ENCODE measurements at places on chromosomes 11 and 22.

DNA sequence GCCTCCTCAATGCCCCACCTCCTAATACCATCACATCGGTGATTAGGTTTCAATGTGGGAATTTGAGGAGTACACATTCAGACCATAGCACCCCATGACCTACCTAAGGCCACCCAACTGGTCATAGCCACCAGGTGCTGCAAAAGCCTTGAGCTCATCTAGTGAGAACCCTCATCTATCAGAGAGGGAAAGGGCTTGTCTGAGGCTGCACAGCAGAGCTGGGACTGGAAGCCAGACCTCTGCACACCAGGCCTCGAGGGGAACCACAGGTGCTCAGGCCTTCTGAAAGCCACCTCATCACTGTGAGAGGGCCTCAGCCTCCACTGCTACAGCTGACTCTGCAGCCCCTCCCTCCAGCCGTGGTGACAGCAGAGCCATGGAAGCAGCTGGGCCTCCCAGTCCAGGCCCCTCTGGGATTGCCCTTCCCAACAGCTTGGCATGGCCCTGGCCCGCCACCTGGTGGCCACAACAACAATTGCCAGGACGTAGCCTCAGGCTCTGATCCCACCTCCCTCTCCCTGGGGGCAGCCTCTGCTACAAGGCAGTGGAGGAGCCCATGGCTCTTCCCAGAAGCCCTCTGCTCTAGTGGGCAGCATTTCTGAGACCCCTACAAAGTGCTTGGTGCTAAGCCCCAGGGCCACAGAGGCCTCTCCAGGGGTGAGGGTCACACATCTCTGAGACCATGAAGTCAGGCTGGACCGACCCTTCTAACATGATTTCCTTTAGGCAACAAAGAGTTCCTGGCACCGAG is 41.0 kb upstream of the PRDM11 start:
- DNase-seq, result peak; percentile 84

- DNase-seq, result no peak
Observed at GRCh38 chr22:38973289-38974169, 8.6 kb upstream of the APOBEC3B start.

GRCh38 chr11:75447415-75447814 is 14.4 kb upstream of the KLHL35 start:
- no peak for DNase-seq

DNA sequence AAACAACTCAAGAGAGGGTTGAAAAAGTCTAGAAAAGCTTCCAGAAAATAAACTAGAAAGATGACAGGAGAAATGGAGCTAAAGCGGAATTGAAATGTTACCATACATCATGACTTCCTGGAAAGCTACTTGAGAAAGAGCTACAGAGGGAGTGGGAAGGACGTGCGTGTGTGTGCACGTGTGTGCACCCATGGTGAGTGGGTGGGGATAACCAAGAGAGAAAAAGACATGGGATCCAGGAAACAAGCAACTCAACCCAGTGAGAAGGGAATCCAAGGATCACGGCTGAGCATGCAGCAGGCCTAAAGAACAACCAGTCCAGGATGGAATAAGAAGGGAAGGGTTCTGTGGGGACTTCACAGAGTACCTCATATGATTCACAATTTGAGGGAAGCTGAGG is 21.6 kb downstream of the APOL1 start:
- DNase-seq, result no peak

DNA sequence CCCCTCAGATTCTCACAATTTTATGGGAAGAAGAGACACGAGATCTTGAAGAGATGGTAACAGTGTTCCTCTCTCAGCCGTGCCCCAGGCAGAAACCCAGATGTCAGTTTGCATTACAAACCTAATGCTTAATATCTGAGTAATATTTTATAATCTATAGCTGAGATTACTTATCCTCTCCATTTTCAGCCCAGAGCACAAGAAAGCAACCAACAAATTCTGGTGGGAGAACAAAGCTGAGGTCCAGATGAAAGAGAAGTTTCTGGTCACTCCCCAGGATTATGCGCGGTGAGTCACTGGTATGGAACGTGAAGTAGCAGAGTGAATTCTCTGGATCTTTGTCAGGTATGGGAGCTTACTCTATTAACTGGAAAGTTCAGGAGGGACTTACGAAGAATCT is 884 bp downstream of the CENATAC start:
- no peak for DNase-seq

DNA sequence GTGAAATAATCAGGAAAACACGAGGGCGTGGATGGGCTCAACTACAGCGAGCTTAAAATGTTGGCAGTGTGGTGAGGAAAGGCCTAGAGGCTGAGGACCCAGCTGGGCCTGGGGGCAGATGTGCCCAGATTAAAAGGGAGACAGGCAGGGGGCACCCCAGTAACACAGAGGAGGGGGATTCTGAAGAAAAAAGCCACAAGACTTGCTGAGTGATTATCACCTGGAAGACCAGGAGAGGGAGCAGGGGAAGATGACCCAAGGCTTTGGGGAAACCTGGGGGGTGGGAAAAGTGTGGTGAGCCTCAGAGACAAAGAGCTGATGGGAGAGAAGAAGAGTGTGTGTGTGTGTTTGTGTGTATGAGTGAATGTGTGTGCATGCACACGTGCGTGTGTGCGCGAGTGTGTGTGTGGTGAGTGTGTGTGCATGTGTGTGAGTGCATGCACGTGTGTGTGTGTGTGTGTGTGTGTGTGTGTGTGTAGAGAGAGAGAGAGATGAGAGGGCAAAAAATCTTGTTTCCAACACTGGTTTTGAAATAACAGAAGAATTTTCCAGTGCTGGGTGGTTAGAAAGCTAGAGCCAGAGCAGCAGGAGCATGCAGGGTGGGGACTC is 500.5 kb downstream of the BUD13 start:
- DNase-seq, result no peak

GRCh38 chr11:73141309-73142127 is 600 bp downstream of the FCHSD2 start:
- DNase-seq, result peak; percentile 61

- peak; percentile 55 for DNase-seq
Observed at GRCh38 chr11:122440811-122441665, 214.5 kb upstream of the UBASH3B start.

DNA sequence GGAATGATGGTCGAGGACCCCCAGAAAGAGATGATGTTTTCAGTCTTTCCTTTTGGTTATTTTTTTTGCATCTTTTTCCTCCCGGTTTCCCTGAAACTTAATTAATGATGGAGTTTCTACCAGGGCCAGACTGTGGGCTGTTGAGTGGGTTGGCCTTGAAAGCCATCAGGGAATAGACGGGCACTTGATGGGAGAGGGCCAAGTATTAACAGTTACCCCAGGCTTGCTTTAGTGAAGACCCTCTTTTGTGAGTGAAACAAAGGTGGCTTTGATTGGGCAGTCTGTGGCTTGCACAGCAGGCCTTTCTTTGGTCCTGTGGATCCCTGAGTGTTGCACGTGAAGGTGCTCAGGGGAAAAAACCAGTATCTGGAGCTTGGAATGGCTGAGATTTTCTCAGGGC is 56.9 kb downstream of the AMOTL1 start:
- DNase-seq, result no peak

DNA sequence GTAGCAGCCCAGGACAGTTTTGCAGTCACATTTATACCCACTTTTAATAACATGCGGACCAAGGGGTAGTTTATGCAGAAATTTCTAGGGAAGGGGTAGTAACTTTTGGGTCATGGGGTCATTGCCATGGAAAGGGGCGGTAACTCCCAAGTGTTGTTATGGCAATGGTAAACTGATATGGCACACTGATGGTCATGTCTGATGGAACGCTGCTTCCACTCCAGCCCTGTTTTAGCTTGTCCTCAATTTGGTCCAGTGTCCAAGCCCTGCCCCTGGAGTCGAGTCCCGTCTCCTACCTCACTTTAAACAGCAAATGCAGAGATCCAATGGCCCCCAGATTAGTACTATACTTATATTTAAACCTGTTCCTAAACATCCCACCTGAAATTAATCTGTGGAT is 11.2 kb upstream of the SEC14L4 start:
- no peak for DNase-seq

DNA sequence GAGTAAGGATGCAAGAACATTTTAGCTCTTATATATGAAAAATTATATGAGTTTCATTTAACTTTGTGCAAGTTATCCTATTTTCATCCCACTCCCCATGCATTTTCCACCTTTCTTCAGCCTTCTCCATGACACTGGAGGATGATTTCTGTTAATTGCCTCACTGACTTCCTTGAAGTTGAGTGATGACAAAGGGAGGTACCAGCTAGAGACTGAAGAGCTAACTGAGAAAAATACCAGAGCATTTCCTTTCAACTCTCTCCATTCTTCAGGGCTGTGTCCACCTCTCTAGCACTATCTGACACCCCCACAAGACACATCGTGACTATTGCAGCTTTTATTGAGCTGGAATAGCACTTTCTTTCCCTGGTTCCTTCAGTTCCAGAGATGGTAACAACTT is 711.6 kb upstream of the LRRC4C start:
- no peak for DNase-seq

GRCh38 chr11:95483339-95483738 is 252.3 kb upstream of the SESN3 start:
- no peak for DNase-seq

DNA sequence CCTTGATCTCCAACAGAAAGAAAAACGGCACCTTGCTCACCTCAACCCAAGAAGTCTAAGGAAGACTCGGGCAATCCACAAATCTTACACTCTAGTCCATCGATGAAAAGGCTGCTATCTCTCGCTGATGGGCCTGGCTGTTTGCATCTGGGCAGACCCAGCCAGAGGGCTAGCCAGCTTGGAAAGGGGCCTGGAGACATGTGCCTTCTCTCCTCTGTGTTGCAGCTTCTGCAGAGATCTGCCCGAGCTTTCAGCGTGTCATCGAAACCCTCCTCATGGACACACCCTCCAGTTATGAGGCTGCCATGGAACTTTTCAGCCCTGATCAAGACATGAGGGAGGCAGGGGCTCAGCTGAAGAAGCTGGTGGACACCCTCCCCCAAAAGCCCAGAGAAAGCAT is 3.2 kb downstream of the SCGB1A1 start:
- DNase-seq, result no peak

- no peak for DNase-seq
Observed at GRCh38 chr11:44137057-44137456, 41.6 kb downstream of the EXT2 start.

DNA sequence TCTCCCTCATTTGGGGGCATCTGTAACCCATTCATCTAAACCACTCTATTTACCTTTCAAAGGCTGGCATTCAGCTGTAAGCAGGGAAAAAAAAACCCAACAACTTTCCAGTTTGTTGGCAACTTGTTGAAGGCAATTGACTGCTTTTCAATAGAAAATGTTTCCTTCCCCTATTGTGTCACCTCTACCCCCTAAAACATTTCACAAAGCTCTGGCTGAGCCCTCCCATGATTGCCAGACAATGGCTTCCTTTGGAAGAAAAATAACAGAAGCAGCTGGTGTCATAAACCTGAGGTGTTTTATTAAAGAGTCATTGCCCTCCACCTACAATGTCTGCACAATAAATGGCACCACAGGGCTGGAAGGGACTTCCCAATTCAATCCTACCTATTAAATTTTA is 22.1 kb upstream of the PSMA1 start:
- DNase-seq, result no peak

GRCh38 chr11:121669422-121669821 is 216.7 kb upstream of the SORL1-AS1 start:
- DNase-seq, result no peak

DNA sequence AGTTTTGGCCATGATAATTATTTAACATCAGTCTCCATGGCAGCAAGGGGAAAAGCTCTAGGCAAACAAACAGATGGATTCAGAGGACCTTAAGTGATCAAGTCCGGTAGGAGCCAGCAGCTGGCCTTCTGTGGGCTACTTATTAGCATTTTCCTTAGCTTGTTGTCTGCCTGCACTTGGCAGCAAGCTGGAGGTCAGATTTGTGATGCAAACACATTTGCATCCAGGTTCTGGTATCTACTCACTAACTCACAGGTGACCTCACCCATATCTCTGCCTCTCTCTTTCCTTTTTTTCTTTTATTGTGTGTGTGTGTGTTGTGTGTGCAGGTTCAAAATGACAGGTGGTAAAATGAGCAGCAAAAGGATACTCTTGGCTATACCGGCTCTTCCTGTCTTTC is 32.3 kb downstream of the ARHGAP42 start:
- no peak for DNase-seq

DNA sequence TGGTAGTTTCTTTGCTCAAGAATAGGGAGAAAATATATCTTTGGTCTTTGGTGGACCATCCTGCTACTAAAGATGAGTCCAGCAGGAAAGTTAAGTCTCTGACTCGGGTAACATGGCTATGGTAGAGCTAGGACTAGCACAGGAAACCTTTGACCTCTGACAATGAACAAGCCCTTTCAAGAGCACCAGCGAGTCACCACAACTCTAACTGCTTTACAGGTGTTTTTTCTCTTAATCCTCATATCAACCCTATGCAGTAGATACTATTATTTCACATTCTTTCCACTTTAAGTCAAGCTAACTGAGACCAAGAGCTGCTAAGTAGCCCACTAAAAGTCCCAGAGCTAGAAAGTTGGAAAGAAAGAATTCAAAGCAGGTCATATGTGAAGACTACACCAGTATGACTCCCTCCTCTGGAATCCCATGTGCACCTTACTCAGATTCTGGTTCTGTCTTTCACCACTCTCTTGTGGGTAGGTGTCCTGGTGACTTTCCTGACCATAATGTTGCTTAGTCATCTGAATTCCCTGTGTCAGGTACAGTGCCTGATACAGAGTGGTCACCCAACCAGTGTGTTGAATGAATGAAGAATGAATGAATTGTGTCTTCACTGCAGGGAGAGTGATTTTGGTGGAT is 53.8 kb upstream of the ME3 start:
- no peak for DNase-seq

- no peak for DNase-seq
Observed at GRCh38 chr11:92735039-92735438, 234.4 kb upstream of the MTNR1B start.

- DNase-seq, result no peak
Observed at GRCh38 chr11:43576803-43577521, 103.6 kb upstream of the HSD17B12 start.
